Thyroid gland (tissue), 4 donors: ENCODE measurements at places on chromosomes 5 and 9.

GRCh38 chr5:145906401-145906800, 30.0 kb upstream of the SH3RF2 start:
- no peaks in the 10 kb centered on the region for H3K27me3 ChIP-seq
- no peak for DNase-seq
- H3K4me3 ChIP-seq: no peak overlapping the region
- H3K27ac ChIP-seq: no peak overlapping the region
- H3K36me3 ChIP-seq: no peaks in the 10 kb centered on the region

GRCh38 chr9:133679466-133680061, 43.4 kb downstream of the DBH start:
- no peaks in the 10 kb centered on the region for H3K27me3 ChIP-seq
- H3K27ac ChIP-seq: no peak overlapping the region
- DNase-seq: no peak
- peaks cover 19% of the 10 kb centered on the region for H3K4me1 ChIP-seq
- no peak overlapping the region for H3K4me3 ChIP-seq

DNA sequence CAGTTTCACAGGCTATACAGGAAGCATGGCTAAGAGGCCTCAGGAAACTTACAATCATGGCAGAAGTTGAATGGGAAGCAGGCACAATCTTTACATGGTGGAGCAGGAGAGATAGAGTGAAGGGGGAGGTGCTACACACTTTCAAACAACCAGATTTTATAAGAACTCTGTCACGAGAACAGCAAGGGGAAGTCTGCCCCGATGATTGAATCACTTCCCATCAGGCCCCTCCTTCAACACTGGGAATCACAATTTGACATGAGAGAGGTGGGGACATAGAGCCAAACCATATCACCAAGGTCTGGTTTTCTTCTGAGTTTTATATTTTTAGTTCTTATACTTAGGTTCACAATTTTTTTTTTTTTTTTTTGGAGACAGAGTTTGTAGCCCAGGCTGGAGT, 16.1 kb downstream of the ZCCHC9 start:
- no peak for DNase-seq
- H3K27me3 ChIP-seq: no peaks in the 10 kb centered on the region
- H3K36me3 ChIP-seq: peaks cover 2% of the 10 kb centered on the region
- no peak overlapping the region for H3K4me3 ChIP-seq

- peak; percentile 89 for DNase-seq
- no peaks in the 10 kb centered on the region for H3K27me3 ChIP-seq
- peak overlapping the region; percentile 60 for H3K27ac ChIP-seq
- peak overlapping the region; percentile 61 for H3K4me3 ChIP-seq
- no peaks in the 10 kb centered on the region for H3K36me3 ChIP-seq
Observed at GRCh38 chr9:78296201-78296892, 578 bp upstream of the PSAT1 start.

- no peaks in the 10 kb centered on the region for H3K36me3 ChIP-seq
- DNase-seq: no peak
- no peaks in the 10 kb centered on the region for H3K27me3 ChIP-seq
- no peak overlapping the region for H3K27ac ChIP-seq
- H3K4me1 ChIP-seq: no peaks in the 10 kb centered on the region
- no peak overlapping the region for H3K4me3 ChIP-seq
Observed at GRCh38 chr9:37290940-37291485, 131.5 kb upstream of the GRHPR start.

DNA sequence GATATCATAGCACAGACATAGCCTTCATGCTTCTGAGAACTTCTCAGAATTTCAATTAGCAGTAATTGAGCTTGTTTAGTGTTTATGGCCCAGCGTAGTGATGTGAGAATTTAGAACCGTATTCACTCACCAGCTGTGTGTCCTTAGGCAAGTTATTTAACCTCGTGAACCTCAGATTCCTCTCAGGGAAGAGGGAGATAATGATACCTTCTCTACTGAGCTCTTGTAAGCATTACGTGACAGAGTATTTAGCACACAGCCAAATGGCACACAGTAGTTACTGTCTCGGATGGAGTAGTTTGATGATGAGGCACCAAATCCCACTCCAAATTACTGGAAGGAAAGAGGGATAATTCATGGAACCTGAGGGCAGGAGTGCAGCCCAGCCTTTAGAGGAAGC, 429.3 kb downstream of the CCDC171 start:
- H3K27me3 ChIP-seq: no peaks in the 10 kb centered on the region
- H3K4me3 ChIP-seq: no peak overlapping the region
- no peaks in the 10 kb centered on the region for H3K36me3 ChIP-seq
- no peak for DNase-seq

- no peak overlapping the region for H3K4me3 ChIP-seq
- H3K4me1 ChIP-seq: peaks cover 13% of the 10 kb centered on the region
- DNase-seq: no peak
- no peaks in the 10 kb centered on the region for H3K27me3 ChIP-seq
Observed at GRCh38 chr5:89967771-89968444, 441.6 kb downstream of the CETN3 start.

GRCh38 chr9:34377404-34377746, 677 bp upstream of the MYORG start:
- H3K27ac ChIP-seq: peak overlapping the region; percentile 24
- DNase-seq: peak; percentile 68
- H3K4me3 ChIP-seq: no peak overlapping the region
- no peaks in the 10 kb centered on the region for H3K27me3 ChIP-seq
- H3K36me3 ChIP-seq: no peaks in the 10 kb centered on the region

DNA sequence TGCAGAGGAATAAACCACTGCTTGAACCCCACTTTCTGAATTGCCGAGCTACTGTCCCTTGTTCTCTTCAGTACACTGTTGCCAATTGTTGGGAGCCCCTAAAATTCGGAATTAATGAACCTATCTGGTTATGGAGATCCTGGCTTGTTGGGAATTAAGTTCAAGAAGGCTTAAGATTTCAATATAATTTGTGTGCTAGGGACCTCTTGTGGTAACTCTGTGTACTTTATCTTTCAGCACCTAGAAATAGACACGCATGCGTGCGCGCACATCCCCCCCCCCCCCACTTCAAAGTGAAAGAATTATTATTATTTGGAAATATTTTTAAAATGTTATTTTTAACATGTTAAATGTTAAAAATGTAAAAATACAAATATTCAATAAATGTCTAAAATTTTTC, 53.3 kb upstream of the FAM169A start:
- DNase-seq: no peak
- no peak overlapping the region for H3K27ac ChIP-seq
- H3K4me3 ChIP-seq: no peak overlapping the region
- H3K4me1 ChIP-seq: no peaks in the 10 kb centered on the region
- H3K36me3 ChIP-seq: no peaks in the 10 kb centered on the region

DNA sequence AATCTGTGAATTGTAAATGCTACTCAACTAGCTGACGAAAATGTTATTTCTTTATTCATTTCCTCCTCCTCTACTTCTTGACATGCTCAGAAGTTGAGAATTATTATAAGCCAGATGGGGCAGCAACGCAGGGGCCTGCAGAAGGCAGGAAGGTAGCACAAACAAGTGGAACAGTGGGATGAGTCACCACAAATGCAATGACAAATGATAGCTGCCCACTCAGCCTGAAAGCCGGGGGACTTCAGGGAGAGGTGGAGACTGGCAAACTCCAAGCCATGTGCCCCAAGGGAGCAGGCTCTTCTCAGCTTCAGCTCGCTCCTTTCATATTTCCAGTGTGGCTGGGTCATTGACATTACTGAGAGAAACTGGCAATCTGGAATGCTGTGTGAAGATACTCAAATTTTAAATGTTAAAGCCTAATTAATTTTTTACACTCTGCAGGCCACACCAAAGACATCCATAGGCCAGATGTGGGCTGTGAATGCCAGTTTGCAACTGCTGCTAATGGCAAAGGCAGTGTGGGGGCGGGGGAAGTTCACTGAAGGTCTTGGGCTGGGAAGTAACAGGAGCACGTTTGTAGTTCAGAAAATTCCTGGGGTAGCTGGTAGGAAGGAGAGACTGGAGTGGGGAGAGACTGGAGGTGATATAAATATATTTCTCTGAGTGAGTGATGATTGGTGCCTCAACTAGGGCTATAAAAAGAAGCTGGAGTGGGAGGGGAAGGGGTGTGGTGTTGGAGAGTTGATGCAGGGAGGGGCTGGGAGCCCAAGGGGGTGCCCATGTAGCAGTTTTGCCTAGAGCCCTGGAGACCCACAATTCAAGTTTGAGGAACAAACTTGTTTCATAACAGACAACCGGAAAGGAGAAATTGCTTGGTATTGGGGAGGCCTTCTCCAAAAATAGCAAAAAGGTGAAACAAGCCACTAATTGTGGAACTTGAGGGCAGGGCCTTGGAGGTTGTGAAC, 20.8 kb upstream of the ADRB2 start:
- H3K27me3 ChIP-seq: no peaks in the 10 kb centered on the region
- H3K36me3 ChIP-seq: no peaks in the 10 kb centered on the region
- H3K4me1 ChIP-seq: peaks cover 10% of the 10 kb centered on the region
- no peak overlapping the region for H3K27ac ChIP-seq

DNA sequence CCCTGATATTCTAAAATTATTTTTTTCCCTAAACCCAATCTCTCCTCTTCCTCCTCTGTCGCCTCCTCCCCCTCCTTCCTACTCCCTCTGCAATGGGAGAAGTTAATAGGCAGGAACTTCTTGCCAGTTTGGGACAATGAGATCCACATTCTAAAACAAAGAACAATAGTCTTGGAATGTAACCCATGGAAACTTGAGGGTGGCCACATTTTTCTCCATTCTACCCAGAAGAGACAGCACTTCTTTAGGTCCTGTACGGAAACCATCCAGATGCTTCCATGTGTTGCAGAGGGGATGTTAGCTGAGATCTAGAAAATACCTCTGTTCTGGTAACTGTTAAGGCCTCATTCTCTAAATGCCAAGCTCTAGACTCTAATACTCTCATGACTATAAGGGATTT, 10.0 kb downstream of the SPARC start:
- H3K27ac ChIP-seq: peak overlapping the region; percentile 78
- H3K4me1 ChIP-seq: peaks cover 91% of the 10 kb centered on the region
- peaks cover 25% of the 10 kb centered on the region for H3K36me3 ChIP-seq
- DNase-seq: no peak

- peaks cover 27% of the 10 kb centered on the region for H3K4me1 ChIP-seq
- no peaks in the 10 kb centered on the region for H3K36me3 ChIP-seq
- no peak for DNase-seq
Observed at GRCh38 chr9:136020206-136020605, 59.0 kb upstream of the UBAC1 start.

DNA sequence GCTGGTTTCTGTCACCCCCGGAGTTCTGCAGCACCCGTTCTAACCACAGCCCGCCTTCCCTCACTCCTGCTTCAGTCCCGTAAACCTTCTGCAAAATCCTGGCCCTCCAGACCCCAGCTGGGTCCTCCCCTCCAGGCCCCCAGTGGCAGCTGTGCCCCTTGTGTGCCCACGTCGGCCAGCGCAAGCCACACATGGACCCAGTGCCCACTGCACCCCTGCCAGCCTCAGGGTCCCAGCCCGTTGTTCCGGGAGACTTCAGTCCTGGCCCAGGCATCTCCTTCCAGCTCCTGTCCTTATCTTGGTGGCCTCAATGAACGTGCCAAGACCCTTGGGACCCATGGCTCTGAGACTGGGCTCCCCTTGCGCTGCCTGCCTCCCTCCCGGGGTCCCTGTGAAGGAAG, 43.2 kb downstream of the EXD3 start:
- H3K27me3 ChIP-seq: no peaks in the 10 kb centered on the region
- no peak overlapping the region for H3K4me3 ChIP-seq
- no peaks in the 10 kb centered on the region for H3K36me3 ChIP-seq

DNA sequence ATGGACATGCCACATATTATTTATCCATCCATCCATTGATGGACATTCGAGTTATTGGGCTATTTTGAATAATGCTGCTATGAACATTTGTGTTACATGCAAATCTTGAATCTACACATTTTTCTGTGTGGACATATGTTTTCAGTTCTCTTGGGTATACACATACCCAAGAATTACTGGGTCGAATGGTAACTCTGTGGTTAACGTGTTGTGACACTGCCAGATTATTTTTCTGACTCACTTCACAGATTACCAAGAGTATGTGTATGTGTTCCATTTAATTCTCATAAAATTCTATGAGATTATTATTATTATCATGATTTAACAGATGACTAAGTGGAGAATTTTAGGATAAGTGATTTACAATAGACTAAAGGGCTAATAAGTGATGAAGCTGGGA, 26.7 kb downstream of the CYFIP2 start:
- no peaks in the 10 kb centered on the region for H3K4me1 ChIP-seq
- H3K27ac ChIP-seq: no peak overlapping the region
- DNase-seq: no peak
- H3K27me3 ChIP-seq: no peaks in the 10 kb centered on the region
- H3K4me3 ChIP-seq: no peak overlapping the region

DNA sequence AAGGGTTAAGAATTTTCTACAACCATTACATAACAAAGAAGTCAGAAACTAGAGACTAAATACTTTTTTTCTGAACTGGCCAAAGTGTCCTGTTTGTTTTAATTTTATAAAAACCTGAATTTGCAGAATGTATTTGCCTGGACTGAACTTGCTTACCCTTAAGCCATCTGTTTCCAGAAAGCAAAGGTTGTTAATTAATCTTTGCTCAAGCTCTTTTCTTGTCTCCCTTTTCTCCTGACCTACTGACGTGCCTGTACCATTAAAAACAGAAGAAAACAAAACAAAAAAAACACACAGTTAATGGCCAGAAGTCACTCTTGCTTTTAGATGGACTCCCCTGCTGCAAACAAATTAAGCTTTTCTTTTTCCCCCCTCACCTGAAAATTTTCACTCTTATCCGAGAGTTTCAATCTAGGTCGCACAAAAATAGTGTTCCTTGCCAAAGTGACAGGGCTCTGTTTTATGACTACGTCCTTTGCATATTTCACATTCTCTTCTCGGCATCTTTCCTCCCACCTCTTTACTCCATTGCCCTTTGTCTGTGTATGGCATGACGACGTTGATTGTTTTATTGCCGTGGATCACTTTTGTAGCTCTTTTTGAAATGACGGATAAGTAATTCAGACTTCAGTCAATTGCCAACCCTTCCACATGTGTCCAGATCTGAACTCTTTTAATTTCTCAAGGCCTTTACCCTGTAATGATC, 333.8 kb upstream of the GRIN3A start:
- H3K36me3 ChIP-seq: no peaks in the 10 kb centered on the region
- H3K27ac ChIP-seq: no peak overlapping the region
- no peak for DNase-seq
- H3K4me3 ChIP-seq: no peak overlapping the region

GRCh38 chr5:135393229-135393628, 5.8 kb downstream of the MACROH2A1 start:
- peaks cover 15% of the 10 kb centered on the region for H3K4me1 ChIP-seq
- no peak for DNase-seq
- H3K27ac ChIP-seq: no peak overlapping the region
- no peak overlapping the region for H3K4me3 ChIP-seq
- H3K27me3 ChIP-seq: no peaks in the 10 kb centered on the region

DNA sequence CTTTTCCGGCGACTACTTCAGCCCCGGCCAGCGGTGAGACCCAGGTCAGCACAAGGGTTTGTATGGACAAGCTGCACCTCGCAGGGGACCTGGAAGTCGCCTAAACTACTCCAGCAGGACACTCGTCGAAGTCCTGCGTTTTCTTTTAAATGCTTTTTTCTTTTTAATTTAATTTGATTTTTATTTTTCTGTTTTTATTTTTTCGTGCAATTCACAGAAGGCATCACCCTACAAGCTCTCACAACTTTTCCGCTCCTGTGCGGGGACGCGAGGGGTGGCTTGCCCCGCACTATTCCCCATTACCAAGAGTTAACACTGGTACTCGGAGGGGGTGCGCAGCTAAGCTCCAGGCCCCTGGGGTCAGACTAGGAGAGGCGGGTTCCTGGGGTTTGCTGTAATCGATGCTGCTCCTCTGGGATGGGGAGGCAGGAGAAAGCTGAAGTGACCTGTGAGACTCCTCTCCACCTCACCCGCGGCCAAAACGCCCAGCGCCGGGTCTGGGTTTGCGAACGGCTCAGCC, 1.3 kb downstream of the EDIL3 start:
- H3K27ac ChIP-seq: no peak overlapping the region
- H3K36me3 ChIP-seq: no peaks in the 10 kb centered on the region
- peaks cover 23% of the 10 kb centered on the region for H3K4me1 ChIP-seq
- peaks cover 10% of the 10 kb centered on the region for H3K27me3 ChIP-seq
- DNase-seq: no peak
- H3K4me3 ChIP-seq: peak overlapping the region; percentile 15
